ENCODE measurements at places on chromosomes 11 and 22.
A peak's percentile ranks its signal among the peaks of the same experiment; 100 is the strongest.

- no peak for DNase-seq
Measured at GRCh38 chr22:23045461-23045860, 24.9 kb upstream of the GNAZ start.

GRCh38 chr22:42365111-42365865 is 66.9 kb downstream of the NFAM1 start:
- no peak for DNase-seq

DNA sequence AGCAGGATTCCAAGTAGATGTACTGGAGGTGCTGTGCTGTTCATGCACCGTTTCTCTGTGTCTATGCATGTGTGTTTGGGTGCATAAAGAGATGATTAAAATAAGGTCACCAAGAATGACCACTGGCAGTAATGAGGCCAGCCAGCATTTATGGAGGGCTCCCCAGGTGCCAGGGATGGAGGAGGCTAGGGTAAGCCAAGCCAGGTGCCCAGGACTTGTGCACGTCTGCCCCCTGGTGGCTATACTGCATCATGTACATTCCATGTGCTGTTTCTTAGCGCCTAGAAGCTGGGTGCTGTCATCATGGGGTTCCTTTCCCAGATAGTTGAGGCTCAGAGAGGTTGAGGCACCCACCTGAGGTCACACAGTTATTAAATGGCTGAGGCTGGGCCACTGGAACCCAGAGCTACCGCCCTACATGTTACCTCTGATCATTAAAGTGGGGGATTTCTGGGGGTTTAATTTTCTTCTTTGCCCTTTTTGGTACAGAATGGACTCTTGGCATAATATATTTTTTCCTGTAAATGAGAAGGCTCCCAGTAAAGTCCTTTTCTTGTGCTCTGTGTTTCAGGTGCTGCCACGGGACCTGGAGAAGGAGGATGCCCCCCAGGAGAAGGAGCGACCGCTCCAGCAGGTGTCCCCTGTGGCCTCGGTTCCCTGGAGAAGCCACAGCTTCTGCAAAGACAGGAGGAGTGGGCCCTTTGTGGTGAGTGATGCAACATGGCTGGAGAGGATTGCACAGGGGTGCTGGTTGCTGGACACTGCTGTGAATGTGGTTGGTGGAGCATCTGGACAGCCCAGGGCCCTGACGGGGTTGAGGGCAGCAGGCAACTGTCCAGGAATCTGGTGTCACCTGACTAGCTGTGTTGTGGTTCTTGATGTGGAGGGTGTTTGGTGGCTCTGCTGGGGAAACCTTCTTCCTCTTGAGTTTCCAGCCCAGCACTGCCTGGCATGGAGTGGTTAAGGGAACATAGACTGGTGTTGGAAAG is 96.4 kb downstream of the KIAA1671 start:
- peak; percentile 78 for DNase-seq

- DNase-seq, result no peak
Measured at GRCh38 chr11:102429691-102430090, 22.9 kb downstream of the TMEM123 start.

GRCh38 chr22:31619611-31620300 is 42.3 kb downstream of the PISD start:
- DNase-seq, result no peak

GRCh38 chr11:25734591-25735211 is 597.2 kb upstream of the ANO3 start:
- DNase-seq, result no peak

DNA sequence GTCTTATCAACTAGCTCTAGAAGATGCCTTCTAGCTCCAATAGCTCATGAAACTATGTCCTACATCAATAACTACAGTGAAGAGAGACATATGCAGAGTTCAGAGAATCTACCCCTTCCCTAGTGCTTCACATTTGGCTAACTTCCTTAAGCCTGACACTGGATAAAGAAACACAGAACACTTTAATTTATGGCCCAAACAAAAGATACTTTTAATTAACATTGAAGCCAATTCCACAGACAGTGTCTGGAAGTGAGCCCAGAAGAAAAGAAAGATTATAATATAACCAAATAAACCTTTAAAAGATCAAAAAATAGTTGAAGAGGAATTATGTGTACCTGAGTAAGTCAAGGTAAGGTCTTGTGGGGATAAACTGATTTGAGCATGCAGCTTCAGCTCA is 255.2 kb downstream of the C11orf87 start:
- no peak for DNase-seq

GRCh38 chr11:118914178-118914918 is 11.4 kb downstream of the BCL9L start:
- DNase-seq, result peak; percentile 87

DNA sequence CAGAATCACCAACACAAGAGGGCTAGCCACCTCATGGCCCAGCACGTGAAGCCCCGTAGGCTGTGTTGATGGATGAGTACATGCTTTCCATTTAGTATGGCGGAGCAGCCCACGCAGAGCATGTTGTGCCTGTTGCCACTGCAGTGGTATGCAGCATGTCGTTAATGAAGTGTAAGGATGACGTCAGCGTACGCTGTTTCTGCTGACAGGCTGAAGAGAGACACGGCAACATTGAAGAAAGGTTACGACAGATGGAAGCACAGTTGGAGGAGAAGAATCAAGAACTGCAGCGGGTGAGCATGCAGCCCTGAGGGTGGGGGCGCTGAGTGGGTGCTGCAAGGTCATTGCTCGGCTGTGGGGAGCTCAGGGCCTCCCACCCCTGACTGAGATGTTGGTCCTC is 62.8 kb downstream of the PPFIA1 start:
- no peak for DNase-seq

DNA sequence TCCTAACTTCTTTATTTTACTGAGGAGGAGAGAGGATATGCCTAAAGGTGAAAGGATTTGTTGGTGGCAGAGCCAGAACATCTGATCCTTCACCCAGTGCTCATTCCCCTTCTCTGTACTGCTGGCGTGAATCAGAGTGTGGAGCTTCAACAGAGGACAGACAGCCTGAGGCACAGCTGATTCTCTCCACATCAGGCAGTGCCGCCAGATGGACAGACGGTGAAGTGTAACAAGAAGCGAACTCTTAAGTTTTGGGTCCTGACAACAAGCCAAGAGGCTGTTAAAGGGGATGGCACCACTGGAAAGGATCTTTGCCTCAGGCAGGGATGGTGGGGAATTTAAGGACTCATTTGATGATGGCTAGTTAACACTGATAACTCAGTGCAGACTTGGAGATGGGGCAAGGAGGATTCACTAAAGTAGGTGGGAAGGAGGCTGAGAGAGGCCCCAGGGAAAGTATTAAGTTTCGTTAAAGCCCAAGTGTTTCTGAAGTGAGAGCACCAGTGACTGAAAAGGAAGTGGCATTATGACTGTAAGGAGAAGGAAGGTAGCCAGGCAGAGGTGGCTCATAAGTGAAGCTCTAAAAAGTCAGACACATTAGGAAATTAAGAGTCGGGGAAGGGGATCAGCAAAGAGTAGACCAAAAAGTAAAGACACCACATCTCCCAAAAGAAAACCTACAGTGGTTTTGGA is 81.3 kb downstream of the CLPB start:
- no peak for DNase-seq

DNA sequence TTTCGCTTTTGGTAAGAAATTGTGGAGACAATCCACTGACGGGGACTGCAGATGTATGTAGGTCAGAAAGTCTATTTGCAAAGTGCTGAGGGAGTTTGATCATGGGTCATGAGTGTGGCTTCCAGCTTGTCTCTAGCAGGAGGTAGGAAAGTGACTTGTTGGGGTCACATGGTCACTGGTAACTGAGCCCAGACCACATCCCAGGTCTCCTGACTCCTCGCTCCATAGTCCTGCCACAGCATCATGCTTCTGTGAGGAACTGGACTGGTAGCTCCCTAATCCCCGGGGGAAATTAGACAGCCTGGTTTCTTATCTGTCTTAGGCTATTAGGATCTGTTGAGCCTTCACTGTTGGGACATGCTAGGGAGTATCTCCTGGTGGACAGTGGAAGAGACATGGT is 142.1 kb downstream of the MYO18B start:
- DNase-seq, result no peak

- no peak for DNase-seq
Measured at GRCh38 chr22:46078241-46079092, 71.9 kb upstream of the PPARA start.

DNA sequence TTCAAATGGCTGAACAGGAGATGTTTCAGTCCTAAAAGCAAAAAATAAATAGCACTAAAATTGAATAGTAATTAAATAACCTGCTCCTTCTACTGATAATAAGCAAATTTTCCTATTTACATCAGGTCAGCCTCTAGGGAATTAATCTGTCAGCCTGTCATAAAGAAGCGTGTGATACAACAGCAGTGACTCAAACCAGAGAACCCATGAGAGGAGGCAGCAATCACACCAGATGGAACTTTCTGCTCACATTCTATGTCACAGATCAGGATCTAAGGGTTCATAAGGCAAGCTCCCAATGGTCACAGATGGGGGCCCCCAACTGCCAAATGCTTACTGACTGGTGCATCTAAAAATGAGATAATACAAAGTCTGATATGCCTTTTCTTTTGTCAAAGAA is 41.1 kb downstream of the RBFOX2 start:
- no peak for DNase-seq

- DNase-seq, result peak; percentile 68
Measured at GRCh38 chr11:110295531-110296225, 736 bp downstream of the RDX start.

DNA sequence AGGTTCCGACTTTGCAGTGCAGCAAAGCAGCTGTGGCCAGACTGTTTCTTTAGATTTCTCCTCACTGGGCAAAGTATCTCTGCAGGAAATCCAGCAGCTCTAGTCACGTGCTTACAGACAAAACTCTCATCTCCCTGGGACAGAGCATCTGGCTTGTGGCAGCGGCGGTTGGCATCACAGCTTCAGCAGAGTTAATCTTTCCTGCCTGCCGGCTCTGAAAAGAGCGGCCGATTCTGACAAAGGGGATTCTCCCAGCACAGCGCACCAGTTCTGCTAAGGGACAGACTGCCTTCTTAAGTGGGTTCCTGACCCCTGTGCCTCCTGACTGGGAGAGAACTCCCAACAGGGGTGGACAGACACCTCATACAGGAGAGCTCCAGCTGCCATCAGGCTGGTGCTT is 1357.3 kb upstream of the TENM4 start:
- DNase-seq, result no peak

- DNase-seq, result no peak
Measured at GRCh38 chr11:26983645-26984044, 10.3 kb upstream of the FIBIN start.

DNA sequence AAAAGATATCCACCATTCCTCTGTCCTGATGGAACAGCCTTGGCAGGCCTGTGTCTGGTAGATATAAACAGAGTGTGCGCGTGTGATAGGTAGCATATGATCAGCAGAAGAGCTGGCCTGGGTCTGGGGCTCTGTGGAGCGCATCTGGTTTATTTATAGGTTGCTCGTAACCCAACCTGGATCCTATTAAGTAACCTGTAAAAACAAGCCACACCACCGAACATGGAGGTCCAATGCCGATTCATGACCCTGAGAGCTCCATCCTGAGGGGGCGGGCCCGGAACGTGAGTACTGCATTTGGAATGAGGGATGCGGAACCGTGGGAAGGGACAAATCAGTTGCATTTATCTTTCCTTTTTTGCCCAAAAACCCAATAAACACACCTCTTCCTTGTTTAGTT is 31.9 kb upstream of the APOL5 start:
- DNase-seq, result no peak

GRCh38 chr22:38176170-38176741 is 5.4 kb downstream of the PLA2G6 start:
- no peak for DNase-seq

DNA sequence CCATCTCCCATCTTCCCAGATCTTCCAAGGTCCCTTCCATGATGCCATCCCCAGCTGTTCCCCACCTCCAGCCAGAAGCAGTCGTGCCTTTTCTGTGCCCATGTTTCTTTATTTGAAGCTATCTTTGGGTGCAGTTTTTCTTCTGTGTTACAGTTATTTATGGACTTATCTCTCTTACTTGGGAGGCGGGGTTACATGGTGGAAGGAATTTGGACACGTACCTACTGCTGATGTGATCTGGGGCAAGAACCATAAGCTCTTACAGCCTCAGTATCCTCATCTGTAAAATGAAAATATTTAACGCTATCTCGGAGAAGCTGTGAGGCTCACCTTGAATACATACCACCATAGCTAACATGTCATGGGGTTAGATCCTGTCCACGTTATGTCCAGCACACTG is 98.9 kb downstream of the ZBTB16 start:
- no peak for DNase-seq

- no peak for DNase-seq
Measured at GRCh38 chr11:108733479-108734116, 68.7 kb downstream of the DDX10 start.

GRCh38 chr11:74839446-74839845 is 90.8 kb downstream of the RNF169 start:
- DNase-seq, result no peak

GRCh38 chr22:35448523-35448922 is 48.6 kb downstream of the MCM5 start:
- no peak for DNase-seq

DNA sequence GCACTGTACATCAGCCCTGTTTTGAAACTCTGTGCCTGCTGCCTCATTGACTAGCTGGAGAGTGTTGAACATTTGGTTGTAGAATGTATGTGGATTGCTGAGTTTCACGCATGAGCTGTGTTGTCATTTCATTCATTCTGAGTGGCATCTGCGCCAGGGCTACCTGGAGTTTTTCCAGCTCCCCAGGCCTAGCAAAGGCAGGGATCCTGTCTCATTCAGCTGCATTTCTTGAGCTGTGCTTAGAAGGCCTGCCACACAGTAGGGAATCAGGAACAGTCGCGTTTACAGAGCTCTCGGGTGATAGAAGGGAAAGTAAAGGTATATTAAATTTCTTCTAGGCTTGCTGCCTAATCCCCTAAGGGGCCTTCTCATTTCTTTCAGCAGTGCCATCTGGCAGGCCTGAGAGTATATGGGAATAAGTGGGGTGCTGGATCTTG is 44.3 kb downstream of the PTPRJ start:
- DNase-seq, result no peak

DNA sequence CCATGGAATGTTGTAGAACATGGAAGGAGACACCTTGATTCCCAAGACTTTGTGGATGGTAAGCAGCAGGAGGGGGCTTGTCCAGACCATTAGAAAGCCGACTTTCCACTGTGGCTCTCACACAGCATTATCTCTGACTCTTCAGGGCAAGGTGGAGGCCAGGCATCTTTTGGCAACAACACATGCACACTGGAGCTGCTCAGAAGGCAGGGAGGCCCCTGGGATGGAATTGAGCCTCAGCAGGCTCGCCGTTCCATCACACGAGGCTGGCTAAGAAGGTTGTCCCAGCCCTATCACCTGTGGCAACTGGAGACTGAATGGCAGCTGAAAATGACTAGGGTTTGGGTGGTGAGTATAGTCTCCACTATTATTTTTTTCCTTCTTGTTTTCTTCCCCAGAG is 76.3 kb upstream of the TMEM45B start:
- no peak for DNase-seq
